ENCODE measurements at places on chromosomes 12 and 14.

GRCh38 chr14:28344381-28344780 is 422.2 kb upstream of the FOXG1 start:
- no peak for DNase-seq

DNA sequence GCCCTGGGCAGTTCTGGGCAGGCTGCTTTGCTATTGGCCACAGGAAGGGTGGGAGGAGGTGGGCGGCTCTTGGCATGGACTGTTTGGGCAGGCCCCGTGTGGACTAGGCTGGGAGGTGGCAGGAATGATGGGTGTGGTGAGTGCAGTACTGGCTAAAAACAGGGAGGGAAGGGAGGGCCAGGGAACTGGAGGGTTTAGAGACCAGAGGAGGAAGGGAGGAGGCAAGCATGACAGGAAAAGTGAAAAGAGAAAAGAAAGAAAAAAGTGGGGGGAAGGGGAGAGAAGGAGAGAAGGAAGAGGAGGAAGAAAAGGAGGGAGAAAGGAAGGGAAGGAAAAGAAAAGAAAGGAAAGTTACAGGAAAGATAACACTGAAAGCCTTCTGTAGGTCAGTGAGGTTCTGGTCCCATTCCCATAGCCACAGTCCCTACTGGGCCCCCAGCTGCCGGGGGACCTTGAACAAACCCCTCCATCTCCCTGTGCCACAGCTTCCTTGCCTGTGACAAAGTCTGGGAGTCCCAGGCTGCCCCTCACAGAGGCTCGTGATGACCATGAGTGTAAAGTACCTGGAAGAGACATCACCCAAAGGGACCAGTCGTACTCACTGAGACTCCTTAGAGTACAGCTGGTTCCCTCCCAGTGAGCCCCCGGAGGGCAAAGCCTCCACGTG is 1.1 kb upstream of the C14orf132 start:
- no peak for DNase-seq

- DNase-seq: peak; percentile 1
Measured at GRCh38 chr12:7439579-7440505, 4.1 kb downstream of the CD163L1 start.

DNA sequence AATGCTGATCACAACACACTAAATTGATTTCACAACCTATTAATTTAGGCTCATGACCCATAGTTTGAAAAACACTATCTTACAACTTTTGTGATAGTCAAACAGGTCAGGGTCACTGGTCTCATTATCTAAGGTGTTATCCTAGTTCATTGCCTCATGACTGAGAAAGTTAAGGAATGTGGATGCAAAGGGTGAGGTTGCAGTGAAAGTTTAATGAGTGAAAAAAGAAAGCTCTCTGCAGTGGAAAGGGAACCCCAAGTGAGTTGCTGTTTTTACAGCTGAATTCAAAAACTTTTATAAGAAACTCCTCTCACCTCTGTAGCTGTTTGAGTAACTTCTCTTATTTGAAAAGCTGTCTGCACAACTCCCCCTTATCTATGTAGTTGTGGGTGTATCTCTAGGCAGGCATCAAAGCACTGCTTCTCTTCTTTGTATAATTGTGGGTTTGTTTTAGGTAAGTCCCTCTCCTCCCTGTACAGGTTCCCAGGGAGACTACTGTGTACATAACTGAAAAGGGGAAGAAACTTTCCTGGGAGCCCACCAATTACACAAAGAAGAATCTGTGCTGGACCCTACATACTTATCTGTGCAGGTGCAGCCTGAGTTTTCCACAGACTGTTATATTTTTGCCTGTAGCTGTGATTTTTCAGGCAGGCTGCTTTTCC is 18.9 kb downstream of the DNAL1 start:
- no peak for DNase-seq

DNA sequence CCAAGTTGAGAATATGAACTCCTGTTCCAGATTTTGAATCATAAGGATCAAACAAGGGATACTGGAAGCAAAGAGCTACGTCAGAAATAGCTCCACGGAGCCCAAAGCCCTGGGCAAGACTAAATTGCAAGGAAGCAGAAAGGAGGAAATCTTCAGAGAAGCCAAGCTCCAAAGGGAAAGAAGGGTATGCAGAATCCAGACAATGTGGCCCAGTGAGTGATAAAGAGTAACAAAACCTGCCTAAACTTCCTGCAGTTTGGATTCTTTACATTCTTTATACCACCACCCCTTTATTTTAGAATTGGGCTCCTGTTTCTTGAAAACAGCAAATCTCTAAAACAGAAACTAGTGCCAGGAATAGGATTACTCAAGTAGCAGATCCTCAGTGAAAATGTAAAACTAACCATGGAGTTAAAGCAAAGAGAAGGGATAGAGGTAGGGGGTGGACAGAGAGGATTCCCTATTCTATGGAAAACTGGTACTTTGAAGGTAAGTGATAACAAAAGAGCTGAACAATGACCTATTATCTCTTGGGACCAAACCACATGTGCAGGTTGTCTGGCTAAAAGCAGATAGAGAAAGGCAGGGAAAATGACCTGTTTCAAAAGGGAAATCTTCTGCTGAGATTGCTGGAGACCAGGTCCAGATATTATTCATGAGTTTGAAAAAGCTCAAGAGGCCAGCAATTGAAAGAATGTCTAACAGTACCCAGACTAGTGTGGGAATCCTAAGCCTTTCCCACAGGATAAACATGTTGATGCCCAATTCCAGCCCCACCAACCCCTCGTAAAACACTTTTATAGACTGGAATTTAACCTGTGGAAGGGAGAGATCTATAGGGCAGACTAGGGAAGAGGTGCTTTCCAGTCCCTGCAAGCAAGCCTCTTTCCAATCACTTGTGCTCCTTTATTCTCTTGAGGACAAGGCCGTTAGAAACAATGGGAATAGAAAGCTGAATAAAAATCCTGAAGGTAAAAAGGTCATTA is 24.5 kb downstream of the MBIP start:
- no peak for DNase-seq

GRCh38 chr12:94649349-94650142 is 811 bp downstream of the TMCC3 start:
- no peak for DNase-seq

DNA sequence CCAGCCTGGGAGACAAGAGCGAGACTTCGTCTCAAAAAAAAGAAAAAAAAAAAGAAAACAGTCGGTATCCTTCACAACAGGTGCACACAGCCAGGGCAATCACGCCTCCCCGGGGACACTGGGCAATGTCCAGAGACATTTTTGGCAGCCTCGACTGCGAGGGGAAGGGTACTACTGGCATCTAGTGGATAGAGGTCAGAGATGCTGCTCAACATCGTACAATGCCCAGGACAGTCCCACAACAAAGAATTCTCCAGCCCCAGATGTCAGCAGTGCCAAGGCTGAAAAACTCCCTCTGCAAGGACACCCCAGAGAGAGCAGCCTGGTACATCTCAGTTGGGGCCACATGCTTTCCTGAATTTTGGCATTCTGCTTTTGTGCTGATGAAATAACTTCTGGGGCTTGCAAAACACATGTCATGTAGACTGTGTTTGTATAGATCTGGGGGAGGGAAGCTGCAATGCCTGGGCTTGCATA is 21.5 kb downstream of the ALDH2 start:
- DNase-seq: no peak

- DNase-seq: no peak
Measured at GRCh38 chr12:19597167-19598026, 158.1 kb downstream of the AEBP2 start.

DNA sequence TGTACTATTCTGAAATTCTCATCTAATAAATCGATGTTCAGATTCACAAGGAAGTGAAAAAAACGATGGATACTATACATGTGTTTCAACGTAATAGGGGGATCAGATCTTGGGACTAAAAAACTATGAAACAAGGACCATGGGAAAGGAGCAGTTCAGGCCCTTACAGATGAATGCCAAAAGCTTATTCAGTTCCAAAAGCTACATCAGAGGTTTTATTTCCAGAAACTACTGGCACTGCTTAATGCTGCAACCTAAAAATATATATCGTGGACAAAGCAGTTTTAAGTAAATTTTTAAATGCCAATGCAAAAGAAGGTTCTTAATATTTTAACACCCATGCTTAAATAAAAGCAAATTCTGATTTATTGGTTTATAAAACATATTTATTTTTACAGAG is 38.5 kb downstream of the LRIG3 start:
- DNase-seq: no peak

DNA sequence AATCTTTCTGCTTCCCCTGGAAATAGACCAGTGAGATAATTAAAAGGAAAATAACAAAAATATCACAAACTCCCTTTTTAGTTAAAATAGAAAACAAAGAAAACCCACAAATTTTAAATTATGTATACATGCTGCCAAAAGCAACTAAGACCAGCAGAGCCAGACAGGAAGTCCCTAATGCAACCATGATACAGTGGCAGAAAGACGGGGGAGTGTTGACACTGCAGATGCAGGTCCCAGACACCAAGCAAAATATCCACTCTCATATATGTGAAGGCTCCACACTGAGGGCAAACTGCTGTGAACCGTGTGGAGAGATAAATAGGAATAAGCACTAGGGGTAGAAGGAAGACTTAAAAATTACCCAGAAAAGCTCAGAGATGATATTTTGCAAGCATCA is 401.0 kb downstream of the BTG1 start:
- DNase-seq: no peak

All from effector memory CD4-positive, alpha-beta T cell (primary cell).